CD4-positive, CD25-positive, alpha-beta regulatory T cell (primary cell): ENCODE measurements at places on chromosomes 4 and X.
A peak's percentile ranks its signal among the peaks of the same experiment; 100 is the strongest.

DNA sequence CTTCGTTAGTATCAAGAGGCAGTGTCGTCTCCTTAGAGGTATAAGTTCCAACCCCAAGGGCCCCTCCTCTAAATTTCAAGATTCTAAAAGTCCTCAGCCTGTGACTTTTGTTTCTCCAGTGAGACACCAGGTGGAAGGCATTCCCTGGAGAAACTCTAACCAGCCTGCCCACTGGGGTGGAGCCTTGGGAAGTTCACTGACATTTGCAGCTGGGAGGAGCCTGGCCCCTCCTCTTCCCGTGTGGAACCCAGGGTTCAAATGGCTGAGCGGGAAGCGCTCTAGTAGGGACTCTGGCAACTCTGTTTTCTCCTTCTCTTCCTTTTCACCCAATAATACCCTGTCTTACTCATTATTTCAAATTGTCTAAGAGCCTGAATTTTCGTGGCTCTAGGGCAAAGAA is 325.0 kb downstream of the TLL1 start:
- no peak for DNase-seq
- H3K27ac ChIP-seq, result no peak overlapping the region
- H3K4me1 ChIP-seq, result no peaks in the 10 kb centered on the region
- H3K36me3 ChIP-seq, result no peaks in the 10 kb centered on the region
- no peaks in the 10 kb centered on the region for H3K27me3 ChIP-seq

- no peaks in the 10 kb centered on the region for H3K36me3 ChIP-seq
- no peak for DNase-seq
- no peak overlapping the region for H3K27ac ChIP-seq
- H3K4me3 ChIP-seq, result no peak overlapping the region
- no peaks in the 10 kb centered on the region for H3K4me1 ChIP-seq
Measured at GRCh38 chr4:95142932-95143331, 385.2 kb downstream of the BMPR1B start.

- no peak overlapping the region for H3K4me3 ChIP-seq
- H3K4me1 ChIP-seq, result no peaks in the 10 kb centered on the region
- H3K27ac ChIP-seq, result no peak overlapping the region
- peaks cover 7% of the 10 kb centered on the region for H3K27me3 ChIP-seq
- peak; percentile 17 for DNase-seq
Measured at GRCh38 chr4:55561889-55562288, 15.2 kb upstream of the CLOCK start.

DNA sequence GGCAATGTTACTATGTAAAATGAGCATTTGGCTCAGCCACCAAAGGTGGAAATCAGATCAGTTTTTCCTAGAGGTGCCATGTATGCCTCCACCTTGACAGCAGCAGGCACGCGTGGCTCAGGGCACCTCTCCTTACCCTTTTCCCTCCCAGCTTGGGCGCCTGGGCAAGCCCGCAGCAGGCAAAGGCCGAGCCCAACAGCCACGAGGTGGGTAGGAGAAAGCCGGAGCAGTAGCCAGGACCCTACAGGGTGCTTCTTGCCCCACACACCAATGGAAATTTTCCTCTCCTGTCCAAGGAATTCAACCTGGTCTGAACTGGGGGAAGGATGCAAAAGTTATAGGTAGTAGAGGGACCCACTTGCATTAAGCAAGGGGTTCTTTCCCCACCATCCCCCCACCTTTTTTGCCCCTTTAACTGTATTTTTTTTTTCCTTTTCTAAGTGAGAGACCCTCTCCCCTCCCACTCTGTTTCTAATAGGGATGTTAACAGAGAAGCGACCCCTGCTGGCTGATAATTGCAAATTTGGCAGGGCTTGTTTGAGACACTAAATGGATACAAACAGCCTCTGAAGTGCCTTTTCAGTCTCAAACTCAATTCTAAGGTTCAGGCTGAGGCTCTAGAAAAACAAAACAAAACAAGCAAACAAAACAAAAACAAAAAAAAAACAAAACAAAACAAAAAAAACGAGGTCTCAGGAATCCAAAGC is 895.1 kb downstream of the PCDH18 start:
- H3K27me3 ChIP-seq, result no peaks in the 10 kb centered on the region
- no peak overlapping the region for H3K27ac ChIP-seq
- H3K36me3 ChIP-seq, result no peaks in the 10 kb centered on the region
- no peak for DNase-seq

DNA sequence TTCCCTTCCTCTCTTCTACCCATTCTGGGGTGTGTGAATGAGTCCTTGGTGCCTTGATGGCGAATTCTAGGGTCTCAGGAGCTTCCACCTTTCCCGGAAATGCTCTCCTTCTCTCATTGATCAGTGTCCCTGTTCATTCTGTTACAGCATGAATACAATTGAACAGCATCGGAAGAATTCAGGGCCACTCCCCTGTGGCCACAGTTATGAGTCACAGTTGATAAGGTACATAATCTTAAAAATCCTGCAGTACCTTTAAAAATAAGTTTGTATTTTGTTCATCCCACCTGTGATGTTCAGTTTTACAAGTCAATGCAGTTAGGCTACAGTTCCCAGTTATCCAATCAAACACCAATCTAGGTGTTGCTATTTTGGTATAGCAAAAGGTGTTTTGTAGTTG is 47.3 kb upstream of the FAM9A start:
- no peak overlapping the region for H3K4me3 ChIP-seq
- H3K36me3 ChIP-seq, result no peaks in the 10 kb centered on the region
- no peak for DNase-seq
- no peaks in the 10 kb centered on the region for H3K4me1 ChIP-seq
- H3K27ac ChIP-seq, result no peak overlapping the region
- no peaks in the 10 kb centered on the region for H3K27me3 ChIP-seq

DNA sequence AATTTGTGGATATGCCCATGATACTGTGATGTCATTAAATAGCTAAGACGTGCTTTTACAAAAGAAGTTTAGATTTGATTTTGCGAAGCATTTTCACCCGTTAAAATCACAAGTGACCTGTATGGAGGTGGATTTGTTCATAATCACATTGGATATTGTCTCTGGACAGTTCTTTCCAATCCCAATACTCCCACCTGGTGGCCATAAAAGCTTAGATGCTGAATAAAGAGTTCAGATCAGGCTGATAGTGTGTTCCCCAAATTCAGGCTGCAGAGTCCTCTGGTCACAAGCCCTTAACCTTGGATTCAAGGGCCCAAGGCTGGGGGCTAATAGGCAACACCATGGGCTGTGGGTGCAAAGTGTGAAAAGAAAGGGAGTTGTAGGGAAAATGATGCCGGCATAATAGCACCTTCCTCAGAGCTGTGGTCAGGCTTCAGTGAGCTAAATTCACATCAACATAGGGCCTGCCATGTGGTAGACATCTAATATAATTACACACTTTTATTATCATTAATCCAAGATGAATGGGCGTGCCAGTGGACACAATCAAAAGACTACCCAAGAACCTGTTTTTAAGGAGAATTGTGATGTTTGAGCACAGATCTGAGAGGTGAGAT is 28.1 kb downstream of the SMIM43 start:
- H3K27me3 ChIP-seq, result peaks cover 12% of the 10 kb centered on the region
- peak; percentile 13 for DNase-seq
- H3K36me3 ChIP-seq, result no peaks in the 10 kb centered on the region
- H3K27ac ChIP-seq, result no peak overlapping the region

DNA sequence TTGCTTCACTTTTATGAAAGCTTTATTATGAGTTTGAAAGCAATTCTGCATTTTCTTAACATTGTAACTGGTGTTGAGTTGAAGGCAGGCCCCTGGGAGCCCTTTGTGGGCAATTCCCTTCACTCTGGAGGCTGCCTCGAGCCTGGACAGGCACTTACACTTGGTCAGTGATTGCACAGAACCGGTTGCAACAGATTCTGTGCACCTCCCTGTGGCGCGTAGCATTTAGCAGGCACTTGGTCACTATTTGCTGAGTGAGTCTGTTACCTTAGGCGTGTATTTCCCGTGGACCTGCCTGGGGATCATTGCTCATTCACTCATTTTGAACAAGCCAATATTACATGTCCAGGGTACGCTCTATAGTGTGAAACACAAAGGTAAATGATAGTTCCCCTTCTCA is 80.4 kb downstream of the PTTG2 start:
- H3K4me3 ChIP-seq, result no peak overlapping the region
- no peak overlapping the region for H3K27ac ChIP-seq
- no peaks in the 10 kb centered on the region for H3K4me1 ChIP-seq

DNA sequence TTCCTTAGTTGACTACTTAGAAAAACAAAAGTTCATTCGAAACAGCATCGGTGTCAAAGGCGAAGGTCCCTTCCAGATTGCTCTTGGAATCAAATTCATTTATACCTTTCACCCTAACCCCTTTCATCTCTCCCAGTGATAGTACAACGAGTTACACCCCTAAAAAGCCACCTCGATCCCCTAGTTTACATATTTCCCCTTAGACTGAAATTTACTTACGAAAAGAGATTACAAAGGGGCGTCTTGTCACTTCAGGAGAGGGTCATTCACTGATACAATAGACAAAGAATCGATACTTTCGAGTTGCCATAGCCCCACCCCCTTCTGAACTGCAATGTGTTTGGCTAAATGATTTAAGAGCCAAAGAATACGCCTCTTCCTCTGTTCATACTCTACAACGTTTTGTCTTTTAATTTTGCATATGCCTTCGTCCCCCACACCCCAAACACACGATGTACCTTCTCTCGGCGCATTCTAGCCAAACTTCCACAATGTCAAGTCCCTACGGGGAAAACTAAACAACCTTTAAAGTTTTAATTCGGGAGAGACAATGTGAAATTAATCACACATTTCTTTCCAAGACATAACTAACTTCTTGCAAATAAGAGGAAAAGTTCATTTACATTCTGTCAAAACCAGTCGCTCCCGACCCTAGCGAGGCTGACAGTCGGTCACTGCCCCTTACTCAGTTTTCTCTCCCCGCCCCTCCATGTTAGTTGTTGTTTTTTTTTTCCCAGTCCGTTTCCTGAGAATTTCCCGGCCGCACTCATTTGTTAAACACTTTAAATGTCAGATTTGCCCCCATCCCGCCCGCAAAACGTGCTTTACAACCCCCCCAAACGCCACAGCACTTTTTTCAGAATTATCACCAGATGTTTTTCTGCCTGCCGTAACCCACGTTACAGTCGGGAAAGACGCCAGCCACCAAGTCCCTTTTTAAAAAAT is 88.6 kb downstream of the HPRT1 start:
- peaks cover 28% of the 10 kb centered on the region for H3K4me1 ChIP-seq
- H3K27me3 ChIP-seq, result peaks cover 28% of the 10 kb centered on the region
- H3K27ac ChIP-seq, result no peak overlapping the region

DNA sequence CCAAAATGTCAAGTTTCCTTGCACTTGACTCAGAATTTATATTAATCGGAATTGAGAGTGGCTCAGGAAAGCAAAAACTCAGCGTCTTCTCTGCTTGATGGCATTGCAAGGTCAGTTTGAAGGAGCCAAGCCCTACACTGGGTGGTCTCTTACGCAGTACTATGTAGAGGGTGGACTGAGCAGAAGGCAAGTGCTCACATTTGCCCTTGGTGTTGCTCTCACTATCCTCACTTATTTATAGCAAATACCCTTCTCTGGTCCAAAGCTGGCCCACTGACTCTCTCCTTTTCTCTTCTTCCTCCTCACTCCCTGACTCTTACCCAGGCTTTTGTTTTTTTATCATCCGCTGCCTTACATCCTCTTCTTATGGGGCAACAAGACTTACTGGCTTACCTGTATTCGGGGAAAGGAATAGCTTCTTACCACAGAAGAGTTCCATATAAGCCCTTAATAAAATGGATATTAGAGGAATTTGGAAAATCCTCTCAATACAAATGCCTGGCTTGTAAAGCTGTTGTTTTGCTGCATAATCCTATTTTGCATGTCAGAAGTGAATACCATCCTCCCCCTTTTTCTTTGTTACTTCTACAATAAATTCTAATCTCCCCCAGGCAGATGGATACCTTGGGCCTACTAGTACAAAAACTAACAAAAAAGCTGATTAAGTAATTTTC is 24.8 kb upstream of the GATB start:
- no peak overlapping the region for H3K4me3 ChIP-seq
- H3K27me3 ChIP-seq, result peaks cover 21% of the 10 kb centered on the region
- no peaks in the 10 kb centered on the region for H3K4me1 ChIP-seq
- H3K27ac ChIP-seq, result no peak overlapping the region
- H3K36me3 ChIP-seq, result no peaks in the 10 kb centered on the region

GRCh38 chr4:89331686-89332544 is 24.3 kb upstream of the GPRIN3 start:
- DNase-seq, result no peak
- no peak overlapping the region for H3K27ac ChIP-seq
- no peaks in the 10 kb centered on the region for H3K27me3 ChIP-seq
- no peaks in the 10 kb centered on the region for H3K4me1 ChIP-seq
- H3K36me3 ChIP-seq, result no peaks in the 10 kb centered on the region

DNA sequence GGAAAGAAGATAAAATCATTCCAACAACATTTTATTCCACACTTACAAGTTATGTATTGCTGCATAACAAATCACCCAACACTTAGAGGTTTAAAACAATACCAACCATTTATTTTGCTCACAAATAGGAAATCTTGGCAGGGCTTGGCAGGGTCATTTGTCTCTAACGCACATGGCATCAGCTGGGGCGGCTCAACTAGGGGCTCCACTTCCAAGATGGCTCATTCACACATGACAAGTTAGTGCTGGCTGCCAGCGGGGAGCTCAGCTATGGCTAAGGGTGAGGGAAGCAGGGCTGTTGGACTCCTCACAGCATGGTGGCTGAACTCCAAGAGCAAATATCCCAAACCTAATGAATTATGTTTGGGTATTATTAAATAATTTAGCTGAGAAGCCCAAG is 377.0 kb downstream of the ZNF674 start:
- no peak overlapping the region for H3K4me3 ChIP-seq
- no peaks in the 10 kb centered on the region for H3K27me3 ChIP-seq
- DNase-seq, result no peak
- H3K4me1 ChIP-seq, result no peaks in the 10 kb centered on the region

DNA sequence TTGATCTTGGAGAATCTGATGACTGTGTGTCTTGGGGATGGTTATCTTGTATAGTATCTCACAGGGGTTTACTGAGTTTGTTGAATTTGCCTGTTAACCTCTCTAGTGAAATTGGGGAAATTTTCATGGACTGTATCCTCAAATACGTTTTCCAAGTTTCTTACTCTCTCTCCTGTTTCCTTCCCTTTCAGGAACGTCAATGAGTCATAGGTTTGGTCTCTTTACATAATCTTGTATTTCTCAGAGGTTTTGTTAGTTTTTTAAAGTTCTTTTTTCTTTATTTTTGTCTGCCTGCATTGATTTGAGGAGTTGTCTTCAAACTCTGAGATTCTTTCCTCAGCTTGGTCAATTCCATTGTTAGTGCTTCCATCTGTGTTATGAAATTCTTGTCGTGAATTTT is 227.7 kb upstream of the GPRIN3 start:
- peaks cover 3% of the 10 kb centered on the region for H3K27me3 ChIP-seq
- DNase-seq, result no peak
- no peak overlapping the region for H3K4me3 ChIP-seq
- H3K27ac ChIP-seq, result no peak overlapping the region

DNA sequence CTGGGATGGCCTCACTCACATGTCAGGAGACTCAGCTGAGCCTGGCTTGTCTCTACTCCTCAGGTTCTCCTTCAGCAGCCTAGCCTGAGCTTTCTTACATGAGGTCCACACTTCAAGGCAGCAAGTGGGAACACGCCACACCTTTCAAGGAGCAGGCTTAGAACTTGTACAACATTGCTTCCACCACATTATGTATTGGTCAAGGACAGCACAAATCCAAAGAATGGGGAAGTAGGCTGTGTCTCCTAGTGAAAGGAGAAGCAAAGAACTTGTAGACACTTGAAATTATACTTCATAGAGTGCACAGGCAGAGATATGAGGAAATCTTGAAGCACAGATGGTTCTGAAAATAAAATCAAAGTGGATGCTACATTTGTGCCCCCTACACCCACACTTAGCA is 120.9 kb upstream of the NOCT start:
- H3K4me3 ChIP-seq, result no peak overlapping the region
- H3K27ac ChIP-seq, result no peak overlapping the region
- H3K27me3 ChIP-seq, result no peaks in the 10 kb centered on the region
- no peaks in the 10 kb centered on the region for H3K36me3 ChIP-seq
